ENCODE measurements at places on chromosomes 5 and 9.

GRCh38 chr5:149325894-149326293 is 19.4 kb upstream of the GRPEL2 start:
- DNase-seq, result no peak

- DNase-seq, result no peak
Observed at GRCh38 chr5:17373406-17373805, 124.6 kb upstream of the TAF11L2 start.

DNA sequence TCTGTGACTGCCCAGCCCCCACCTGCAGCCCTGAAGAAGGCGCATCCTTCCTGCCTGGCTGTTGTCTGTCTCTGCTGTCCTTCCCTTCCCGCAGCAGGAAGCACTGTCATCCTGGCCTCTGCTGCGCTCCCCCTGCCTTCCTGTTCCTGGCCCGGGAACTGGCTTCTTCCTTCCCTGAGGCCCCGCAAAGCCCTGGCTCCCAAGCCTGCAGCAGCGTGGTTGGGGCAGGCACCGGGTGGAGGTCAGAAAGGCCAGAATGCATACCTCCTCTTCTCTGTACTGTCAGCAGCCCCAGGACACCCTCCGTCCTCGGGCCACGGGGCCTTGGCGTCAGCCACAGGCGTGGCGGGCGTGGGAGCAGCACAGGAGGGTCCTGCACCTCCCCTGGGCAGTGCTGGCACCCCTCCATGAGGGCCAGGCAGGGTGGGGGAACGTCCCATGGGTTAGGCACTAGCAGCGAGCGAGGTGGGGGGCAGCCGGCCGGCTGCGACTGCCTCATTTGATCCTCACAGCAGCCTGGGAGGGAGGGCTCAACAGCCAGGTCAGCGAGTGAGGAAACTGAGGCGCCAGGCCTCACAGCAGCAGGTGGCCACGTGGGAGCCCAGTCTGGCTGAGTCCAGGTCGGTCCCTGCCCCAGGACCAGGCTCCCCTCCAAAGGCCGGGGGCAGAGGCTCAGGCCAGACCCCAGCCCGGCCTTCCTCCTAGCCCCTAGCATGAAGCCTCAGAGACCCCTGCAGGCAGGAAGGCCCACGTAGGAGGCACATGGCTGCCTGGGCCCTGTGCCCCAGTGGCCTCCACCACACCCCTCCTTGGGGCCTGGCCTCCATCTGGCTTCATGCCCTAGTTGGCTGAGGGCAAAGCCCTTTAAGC is 9.4 kb downstream of the FLT4 start:
- DNase-seq, result no peak

- DNase-seq, result no peak
Observed at GRCh38 chr9:132606066-132606465, 23.7 kb downstream of the BARHL1 start.

DNA sequence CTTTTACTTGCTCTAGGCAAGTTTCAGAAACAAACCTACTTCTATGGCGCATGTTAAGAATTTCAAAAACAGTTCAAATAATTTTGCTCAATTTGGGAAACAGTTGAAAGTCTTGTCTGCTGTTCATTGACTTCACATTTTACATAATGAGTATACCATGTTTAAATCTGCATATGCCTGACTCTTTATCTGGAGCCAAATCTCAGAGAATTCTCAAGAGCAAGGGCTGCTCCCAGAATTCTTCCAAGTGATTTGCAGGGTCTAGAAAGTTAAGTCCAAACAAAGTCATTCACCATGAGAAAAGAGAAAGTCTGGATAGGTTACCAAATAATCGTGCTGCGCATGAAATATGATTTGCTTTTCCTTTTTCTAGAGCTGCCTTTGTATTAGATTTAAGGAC is 160.2 kb downstream of the CHSY3 start:
- DNase-seq, result no peak

- DNase-seq, result no peak
Observed at GRCh38 chr5:117645400-117645799, 1070.8 kb upstream of the SEMA6A start.

DNA sequence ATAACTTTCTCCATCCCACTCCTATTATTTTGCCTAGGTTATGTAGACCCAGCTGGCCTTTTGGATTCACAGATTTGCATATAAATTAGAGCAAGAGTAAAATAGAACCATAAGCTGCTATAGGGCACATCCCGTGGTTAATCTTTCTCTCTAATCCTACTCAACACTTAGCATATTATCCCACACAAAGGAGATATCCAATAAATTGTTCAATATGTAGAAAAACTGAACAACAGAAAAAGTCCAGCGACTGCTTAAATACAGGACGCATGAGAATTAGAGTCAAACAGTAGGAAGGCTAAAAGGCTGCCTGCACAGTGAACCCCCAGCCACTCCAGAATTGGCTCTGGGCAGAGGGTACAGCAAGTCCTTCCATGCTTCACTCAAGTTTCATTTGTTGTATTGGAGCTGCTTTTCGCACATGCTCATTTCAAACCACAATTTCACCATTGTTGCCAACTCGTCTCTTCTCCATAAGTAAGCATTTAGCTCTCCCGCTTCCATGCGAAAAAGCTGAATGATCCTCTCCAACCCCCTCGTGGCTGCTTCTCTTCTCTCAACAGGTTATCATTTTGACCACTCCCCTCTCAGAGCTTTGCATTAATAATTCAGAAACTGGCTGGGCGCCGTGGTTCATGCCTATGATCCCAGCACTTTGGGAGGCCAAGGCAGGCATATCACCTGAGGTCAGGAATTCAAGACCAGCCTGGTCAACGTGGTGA is 14.1 kb upstream of the IQGAP2 start:
- DNase-seq, result no peak

DNA sequence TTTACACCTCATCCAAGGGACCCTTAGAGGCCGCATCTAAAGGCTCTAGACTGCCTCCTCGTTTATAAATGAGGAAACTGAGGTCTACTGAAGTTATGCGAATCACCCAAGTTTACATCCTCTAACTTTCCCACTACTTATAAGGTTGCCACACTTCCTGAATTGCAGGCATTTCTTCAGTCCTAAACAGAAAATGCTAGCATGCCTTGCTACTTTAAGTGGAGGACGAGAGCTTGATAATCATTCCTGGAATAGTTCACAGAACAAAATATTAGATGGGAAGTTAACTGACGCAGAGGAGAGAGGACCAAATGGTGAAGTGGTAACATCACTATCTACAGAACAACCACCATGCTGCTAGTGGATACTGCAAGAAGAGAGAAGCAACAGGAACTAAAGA is 85.8 kb downstream of the GNAQ start:
- no peak for DNase-seq

DNA sequence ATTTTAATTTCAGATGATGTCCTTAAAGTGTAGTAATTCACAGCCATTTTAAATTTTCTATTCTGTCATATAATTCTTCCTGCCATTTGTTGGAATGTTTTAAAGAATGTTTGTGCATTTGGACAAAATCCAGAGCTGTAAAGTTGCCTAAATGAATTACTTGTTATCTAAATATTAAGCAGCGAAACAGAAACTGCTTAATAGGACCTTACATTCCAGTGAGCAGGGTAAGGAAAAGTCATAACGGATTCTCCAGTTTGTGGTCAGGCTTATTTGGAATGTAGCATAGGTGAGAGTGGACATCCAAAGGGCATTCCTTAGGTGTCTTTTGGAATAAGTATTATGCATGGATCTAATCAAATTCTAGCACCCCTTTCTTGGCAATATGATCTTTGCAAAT is 410.4 kb upstream of the PTPRD start:
- DNase-seq, result no peak

- no peak for DNase-seq
Observed at GRCh38 chr9:113653746-113654604, 190.4 kb downstream of the RGS3 start.

GRCh38 chr9:89718651-89719050 is 113.8 kb downstream of the GADD45G start:
- no peak for DNase-seq

GRCh38 chr9:130599625-130600024 is 20.2 kb downstream of the FUBP3 start:
- DNase-seq, result no peak

DNA sequence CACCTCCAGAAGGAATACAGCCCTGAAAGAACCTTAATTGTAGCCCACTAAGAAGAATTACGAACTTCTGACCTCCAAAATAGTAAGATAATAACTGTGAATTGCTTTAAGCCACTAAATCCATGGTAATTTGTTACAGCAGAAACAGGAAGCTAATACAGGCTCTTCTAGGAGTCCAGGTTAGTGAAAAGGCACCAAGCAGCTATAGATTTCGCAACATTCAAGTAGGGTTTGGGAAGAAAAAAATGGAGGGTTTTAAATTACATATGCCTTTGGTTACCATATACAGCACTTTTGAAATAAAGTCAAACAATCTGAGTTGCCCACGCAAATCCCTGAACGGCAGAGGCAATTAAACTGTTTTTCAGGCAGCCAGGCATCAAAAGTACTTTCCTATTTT is 1.7 kb upstream of the ACTL7A start:
- no peak for DNase-seq

DNA sequence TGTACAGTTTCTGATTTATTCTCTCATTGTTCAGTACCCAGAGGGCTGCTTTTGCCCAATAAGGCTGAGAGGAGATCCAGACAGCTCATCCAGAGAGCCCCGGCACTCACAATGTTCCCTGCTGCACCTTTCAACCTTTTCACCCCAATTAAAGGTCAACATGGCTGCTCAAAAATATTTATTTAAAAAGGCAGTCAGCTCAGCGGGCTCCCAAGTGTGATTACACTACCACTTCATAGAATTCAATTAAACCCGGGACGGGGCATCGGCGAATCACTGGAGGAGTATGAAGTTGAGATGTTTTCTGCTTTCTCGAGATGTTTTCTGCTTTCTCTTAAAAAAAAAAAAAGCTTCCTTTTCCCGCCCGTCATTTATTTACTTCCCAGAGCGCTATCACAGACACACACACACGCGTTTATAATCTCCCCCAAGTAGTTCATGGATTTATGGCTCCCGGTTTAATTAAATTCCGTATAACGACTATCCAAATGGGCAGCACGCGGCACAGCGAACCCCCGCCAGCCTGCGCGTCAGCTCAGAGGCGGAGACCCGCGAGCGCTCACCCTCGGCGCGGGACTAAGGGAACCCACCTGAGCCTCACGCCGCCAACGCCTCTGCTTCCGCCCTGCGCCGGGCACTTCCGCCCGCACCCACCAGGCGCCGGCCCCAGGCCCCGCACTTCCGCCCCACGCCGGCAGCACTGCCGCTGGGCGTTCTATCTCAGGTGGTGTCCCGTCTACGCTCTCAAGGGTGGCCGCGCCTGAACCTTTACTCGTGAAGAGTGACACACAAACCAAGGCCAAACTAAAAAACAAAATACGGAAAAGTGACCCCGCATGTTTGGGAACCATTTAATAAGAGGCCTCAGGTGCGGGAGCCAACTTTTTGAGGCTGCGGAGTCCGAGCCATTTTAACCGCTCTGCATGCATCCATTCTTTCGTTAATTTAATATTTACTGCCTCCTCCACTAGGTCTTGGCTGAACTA is at the start of gene C5orf63:
Gene C5orf63, minus strand, starts transcription at position 642 of the 986 bp plus-strand sequence. CDS start 14,507 bp downstream, outside the sequence.
- peak; percentile 53 for DNase-seq

DNA sequence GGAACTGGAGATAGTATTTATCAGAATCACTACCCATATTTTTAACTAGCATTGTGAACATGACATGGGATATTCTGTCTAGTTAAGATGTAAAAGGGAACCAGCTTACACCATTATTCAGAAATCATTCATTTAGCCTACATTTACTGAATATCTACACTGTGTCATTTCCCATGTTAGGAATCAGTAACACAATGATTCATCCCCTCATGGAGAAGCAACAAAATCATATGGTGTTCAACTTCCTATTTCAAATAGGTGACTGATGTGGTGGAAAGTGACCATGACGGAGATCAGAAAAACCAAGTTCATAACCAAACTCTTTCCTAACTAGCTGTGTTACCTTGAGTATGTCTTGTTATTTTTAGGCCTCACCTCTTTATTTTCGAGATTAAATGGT is 550.0 kb upstream of the TUSC1 start:
- DNase-seq, result no peak

- no peak for DNase-seq
Observed at GRCh38 chr5:71862507-71863060, 143.5 kb downstream of the CARTPT start.

- DNase-seq, result no peak
Observed at GRCh38 chr9:82581935-82582334, 481.0 kb downstream of the RASEF start.

GRCh38 chr5:14507156-14507941 is 74.2 kb upstream of the OTULINL start:
- DNase-seq, result no peak

GRCh38 chr5:38105231-38105570 is 153.2 kb upstream of the EGFLAM start:
- no peak for DNase-seq

GRCh38 chr5:103108086-103108485 is 11.9 kb downstream of the GIN1 start:
- DNase-seq, result no peak

DNA sequence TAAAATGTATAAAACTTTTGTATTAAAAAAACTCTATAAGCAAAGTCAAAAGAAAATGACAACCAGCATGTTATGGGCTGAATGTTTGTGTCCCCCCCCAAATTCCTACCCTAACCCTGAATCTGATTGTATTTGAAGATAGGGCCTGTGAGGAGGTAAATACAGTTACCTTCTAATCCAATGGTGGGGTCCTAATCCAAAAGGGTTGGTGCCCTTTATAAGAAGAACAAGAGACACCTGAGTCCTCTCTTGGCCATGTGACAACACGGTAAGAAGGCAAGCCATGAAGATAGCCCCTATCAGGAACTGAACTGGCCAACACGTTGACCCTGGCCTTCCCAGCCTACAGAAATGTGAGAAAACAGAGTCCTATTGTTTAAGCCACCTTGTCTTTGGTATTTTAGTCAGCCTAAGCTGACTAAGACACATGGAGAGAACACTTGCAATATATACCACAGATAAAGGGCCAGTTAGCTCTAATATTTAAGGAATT is 49.7 kb upstream of the AKNA start:
- DNase-seq, result no peak

GRCh38 chr9:93154293-93154903 is 20.3 kb upstream of the NINJ1 start:
- DNase-seq, result peak; percentile 47

DNA sequence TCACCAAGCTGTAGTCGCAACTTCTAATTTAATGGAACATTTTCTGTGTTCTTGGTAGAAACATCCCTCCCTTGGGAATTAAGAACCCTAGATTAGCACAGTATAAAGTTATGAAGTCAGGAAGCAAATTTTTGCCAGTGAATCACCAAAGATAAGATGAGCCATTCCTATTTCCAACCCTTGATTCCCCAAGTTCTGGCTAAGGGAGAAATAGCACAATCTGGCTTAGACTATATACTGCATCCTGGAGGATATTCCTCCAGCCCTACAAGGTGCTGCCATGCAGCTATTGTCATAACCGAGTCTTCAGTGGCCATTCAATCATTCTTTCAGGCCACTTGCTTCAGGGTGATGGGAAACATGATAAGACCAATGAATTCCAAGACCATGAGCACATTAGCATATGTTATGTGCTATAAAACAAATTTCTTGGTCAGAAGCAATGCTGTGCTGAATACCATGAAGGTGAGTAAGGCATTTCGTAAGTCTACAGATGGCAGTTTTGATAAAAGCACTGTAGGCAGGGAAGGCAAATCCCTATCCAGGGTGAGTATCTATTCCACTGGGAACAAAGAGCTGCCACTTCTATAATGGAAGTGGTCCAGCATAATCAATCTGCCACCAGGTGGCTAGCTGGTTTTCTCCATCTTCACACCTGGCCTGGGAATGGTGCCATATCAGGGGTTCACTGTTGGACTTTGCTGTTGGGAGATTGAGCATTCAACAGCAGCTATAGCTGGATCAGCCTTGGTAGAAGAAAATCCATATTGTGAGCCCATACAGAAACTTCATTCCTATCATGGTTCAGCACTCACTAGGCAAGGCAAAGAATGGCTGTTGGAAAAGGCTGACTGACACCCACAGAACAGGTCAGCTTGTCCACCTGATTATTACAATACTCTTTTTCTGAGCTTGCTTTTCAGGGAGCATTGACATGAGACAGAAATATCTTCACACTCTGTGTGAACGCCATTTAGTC is 19.6 kb upstream of the ARL15 start:
- no peak for DNase-seq

Measured in stimulated activated CD4-positive, alpha-beta T cell treated with anti-CD3 and anti-CD28 coated beads, TNF-alpha, amount 100 ng/mL, for 24 hours (primary cell).